Bone marrow (tissue), 2 donors: ENCODE measurements at places on chromosomes 7 and 10.

GRCh38 chr10:80966326-80966986 is 428.8 kb downstream of the SH2D4B start:
- no peak for DNase-seq

DNA sequence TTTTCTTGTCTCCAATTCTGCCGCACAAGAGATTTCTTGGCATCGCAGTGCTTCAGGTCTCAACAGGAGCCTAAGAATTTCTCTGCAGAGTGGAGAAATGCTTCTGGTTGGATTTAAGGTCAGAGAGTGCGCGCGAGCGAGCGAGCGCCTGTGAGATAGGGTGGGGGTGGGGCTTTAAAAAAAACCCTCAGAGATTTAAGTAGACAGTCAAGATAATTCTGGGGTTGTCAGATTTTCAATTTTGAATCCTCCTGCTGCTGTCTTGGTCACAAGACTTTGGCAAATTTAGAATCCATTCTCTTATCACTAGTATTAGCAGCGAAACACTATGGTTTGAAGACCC is 49.7 kb downstream of the CPEB3 start:
- no peak for DNase-seq

- DNase-seq = no peak
These were observed 146.4 kb downstream of the FAM204A start for GRCh38 chr10:118195729-118196128.

- DNase-seq = no peak
These were observed 54.0 kb upstream of the KCNIP2 start for GRCh38 chr10:101897633-101898032.

DNA sequence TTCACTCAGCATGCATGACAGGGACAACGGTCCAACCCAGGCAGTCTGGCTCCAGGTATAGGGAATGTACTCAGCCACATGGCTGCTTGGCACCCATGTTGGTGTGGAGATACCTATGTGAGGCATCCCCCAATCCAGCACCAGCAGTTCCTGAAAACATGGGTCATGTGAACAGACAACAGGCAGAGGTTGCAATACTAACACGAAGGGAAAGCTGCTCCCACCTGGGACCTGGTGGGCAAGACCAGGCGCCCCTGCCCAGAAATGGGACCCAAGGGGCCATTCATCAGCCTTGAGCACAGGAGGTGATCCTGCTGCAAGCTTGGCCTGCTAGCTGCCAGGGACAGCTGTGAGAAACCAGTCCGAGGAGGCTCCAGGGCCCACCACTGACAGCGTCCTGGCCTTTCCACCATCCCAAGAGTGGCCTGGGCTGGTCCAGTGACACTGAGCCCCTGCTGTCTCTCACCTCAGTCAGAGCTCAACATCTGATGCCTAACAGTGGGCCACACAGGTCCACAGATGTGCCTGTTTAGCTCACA is 142.3 kb downstream of the ARHGAP22 start:
- no peak for DNase-seq

DNA sequence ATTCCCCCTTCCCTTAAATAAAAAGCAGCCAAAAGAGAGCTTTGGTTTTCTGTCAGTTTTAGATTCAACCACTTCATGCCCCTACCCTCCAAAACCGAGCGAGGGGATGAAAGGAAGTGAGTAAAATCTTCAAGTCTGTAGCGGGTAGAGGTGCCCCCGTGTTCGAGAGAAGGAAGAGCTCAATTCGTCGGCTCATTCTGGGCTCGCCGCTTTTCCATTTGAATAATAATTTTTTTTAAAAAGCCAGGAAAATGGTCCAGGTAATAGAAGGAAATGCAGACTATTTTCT is 436.2 kb upstream of the GALNT17 start:
- no peak for DNase-seq

DNA sequence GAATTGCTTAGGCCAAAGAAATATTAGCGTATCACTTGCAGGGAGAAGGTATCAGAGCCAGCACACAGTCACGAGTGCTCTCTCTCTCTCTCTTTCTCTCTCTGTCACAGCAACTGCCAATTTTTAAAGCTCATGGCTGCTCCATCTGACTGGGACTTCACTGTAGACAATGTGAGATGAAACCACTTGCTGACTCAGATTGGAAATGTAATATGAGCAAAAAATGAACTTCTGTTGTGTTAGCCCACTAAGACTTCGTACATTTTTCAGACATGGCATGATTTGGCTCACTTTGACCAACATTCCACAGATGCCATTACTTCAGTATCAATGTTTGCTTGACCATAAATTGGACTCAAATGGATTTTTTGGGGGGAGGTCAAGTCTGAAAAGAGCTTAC is 68.1 kb downstream of the DGKB start:
- DNase-seq = no peak

DNA sequence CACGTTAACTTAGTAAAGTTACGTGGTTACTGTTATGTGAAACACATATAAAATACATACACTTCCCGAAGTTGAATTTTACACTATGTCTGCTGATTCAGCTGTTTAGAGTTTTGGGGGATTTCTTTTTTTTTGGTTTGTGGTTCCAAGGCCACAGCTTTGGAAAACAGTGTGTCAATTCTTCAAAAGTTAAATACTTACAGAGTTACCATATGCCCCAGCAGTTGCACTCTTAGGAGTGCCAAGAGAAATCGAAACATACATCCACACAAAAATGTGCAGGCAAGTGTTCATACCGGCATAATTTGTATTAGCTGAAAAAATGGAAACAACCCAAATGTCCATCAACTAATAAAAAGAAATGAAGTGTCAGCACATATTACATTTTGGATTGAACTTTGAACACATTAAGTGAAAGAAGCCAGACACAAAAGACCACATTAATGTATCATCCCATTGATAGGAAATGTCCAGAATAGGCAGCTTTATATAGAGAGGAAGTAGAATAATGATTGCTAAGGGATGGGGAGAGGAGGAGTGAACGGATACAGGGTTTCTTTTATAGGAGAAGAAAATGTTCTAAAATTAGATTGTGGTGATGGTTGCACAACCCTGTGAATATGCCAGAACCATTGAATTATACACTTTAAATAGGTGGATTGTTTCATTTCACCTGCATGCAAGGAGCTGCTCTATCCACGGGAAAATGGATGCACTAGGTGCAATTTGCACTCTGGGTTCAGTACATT is 17.6 kb downstream of the APBB1IP start:
- peak; percentile 33 for DNase-seq

GRCh38 chr7:147999962-148000361 is 590.6 kb upstream of the C7orf33 start:
- no peak for DNase-seq

- DNase-seq = no peak
These were observed 229.2 kb downstream of the TCF7L2 start for GRCh38 chr10:113179265-113179664.

GRCh38 chr7:67588631-67589030 is 592.0 kb downstream of the TYW1 start:
- DNase-seq = no peak

DNA sequence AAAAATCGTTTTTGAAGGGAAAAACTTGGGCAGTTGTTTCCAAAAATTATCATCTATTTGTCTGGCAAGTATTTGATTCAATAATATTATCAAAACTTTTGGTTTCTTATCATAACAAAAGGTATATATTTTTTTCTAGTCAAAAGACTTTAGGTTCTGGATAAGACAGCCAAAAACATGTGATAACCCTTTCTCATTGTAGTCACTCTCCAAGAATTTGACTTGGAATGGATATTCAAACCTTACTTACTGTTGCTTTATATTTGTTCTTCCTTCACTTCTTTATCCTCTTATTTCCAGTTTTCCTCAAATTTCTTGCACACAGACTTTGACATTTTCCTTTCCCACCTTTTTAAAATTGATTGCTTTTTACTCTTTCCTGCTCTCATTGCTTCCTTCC is 140.9 kb upstream of the FAM3C start:
- DNase-seq = no peak

DNA sequence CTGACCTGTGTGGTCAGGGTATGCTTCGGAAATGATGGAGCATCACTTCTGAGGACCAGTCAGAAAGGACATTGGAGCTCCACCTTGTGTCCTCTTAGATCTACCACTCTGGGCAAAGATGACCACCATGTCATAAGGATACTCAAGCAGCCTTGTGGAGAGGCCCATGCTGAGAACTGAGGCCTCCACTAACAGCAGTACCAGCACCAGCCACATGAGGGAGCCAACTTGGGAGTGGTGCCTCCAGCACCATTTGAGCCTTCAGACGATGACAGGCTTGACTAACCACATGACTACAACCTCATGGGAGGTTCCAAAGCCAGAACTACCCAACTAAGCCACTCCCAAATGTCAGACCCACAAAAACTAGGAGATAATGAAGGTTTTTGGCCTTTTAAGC is 116.0 kb downstream of the NPTX2 start:
- peak; percentile 14 for DNase-seq

- DNase-seq = no peak
These were observed 143.2 kb upstream of the RET start for GRCh38 chr10:42933448-42934340.

- DNase-seq = no peak
These were observed 10.5 kb upstream of the COMMD3 start for GRCh38 chr10:22305721-22306120.

DNA sequence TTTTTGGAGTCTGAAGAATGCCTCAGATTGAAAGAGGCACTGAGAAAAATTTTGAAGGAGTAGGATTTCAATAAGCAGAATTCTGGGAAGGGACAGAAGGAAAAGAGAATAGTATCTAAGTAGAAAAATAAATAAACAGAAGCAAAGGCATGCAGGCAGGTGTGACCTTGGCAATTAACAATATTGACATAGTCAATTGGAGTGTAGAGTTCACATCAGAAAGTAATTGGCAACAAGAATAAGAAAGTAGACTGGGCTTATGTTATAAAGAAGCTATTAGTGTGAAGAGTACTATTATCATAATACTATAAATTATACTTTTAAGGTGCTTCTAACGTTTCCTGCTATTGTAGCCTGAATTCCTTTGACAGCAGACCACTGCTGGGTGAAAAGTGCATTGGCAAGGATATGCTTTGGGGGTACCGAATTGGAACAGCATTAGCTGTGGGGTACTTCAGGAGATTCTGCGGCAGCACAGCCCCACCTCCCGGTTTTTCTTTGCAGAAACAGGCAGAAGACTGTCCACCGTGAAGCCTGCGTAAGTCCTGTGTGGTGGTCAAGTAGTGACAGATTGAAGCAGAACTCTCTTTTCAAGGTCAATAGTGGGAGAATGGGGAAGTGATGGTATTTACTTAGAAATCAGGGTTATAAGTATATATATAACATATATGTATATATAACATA is 357.0 kb downstream of the THSD7A start:
- DNase-seq = no peak
